HFFc6 (cell line): ENCODE measurements at places on chromosomes 6 and 20. TPM values are rescaled to one million over a fixed set of nuclear protein-coding genes. Genes with fewer than 3 reads are reported as not detected.

GRCh38 chr6:56708810-56709597 lies 66.3 kb upstream of the DST start:
- peaks cover 1% of the 10 kb centered on the region; the same call in 1 of the 2 replicates for H3K27me3 ChIP-seq
- H3K27ac ChIP-seq = peak overlapping the region; percentile 84
- H3K4me3 ChIP-seq = peak overlapping the region; percentile 82
- peaks cover 71% of the 10 kb centered on the region for H3K4me1 ChIP-seq
- peak; percentile 79 for DNase-seq

The SLC22A7 gene
- not detected in 3 replicates for total RNA-seq

The SLC22A2 gene
- total RNA-seq = not detected in 3 replicates

- no peak for DNase-seq
- no peaks in the 10 kb centered on the region; the same call in 1 of the 2 replicates for H3K36me3 ChIP-seq
- no peaks in the 10 kb centered on the region for H3K4me1 ChIP-seq
Observed at GRCh38 chr20:40606237-40606636, 82.8 kb downstream of the MAFB start.

- peaks cover 26% of the 10 kb centered on the region for H3K4me1 ChIP-seq
- H3K27me3 ChIP-seq = peaks cover 18% of the 10 kb centered on the region
- no peak for DNase-seq
- H3K27ac ChIP-seq = no peak overlapping the region
- no peaks in the 10 kb centered on the region for H3K36me3 ChIP-seq
- no peak overlapping the region for H3K4me3 ChIP-seq
Observed at GRCh38 chr6:14873101-14873500, 372.8 kb upstream of the JARID2 start.

DNA sequence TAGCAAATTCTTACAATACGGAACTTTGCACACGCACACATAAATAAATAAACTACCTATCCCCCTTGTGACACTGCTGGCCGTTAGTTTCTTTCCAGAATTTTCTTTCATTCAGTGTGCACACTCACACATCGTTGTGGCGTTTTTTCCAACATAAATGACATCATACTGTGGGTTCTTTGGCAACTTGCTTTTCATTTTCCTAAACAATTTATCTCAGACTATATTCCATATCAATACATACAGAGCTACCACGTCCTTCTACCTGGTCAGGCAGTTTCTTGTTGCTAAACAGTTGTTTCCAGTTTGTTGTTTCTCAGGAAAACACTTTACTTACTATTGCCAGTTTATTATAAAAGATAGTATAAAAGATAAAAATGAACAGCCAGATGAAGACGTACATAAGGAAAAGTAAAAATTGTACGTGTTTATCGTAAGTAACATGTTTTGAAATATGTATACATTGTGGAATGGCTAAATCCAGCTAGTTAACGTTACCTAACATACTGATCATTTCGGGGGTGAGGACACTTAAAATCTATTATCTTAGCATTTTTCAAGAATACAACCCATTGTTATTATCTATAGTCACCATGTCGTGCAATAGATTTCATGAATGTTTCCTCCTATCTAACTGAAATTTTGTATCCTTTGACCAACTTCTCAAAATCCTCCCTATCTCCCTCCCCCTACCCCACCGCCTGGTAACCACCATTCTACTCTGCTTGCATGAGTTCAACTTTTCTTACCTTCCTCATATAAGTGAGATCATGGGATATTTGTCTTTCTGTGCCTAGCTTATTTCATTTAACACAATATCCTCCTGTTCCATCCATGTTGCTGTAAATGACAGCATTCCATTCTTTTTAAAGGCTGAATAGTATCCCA lies 1.2 kb upstream of the TP53RK start:
- peaks cover 17% of the 10 kb centered on the region; the same call in 1 of the 2 replicates for H3K36me3 ChIP-seq
- DNase-seq = no peak
- peaks cover 2% of the 10 kb centered on the region; the same call in 1 of the 2 replicates for H3K27me3 ChIP-seq
- peak overlapping the region; percentile 97 for H3K4me3 ChIP-seq
- H3K4me1 ChIP-seq = peaks cover 53% of the 10 kb centered on the region
- peak overlapping the region; percentile 95 for H3K27ac ChIP-seq
